ENCODE measurements at places on chromosomes 1 and 21. TPM values are rescaled to one million over a fixed set of nuclear protein-coding genes. Genes with fewer than 3 reads are reported as not detected.
A peak's percentile ranks its signal among the peaks of the same experiment; 100 is the strongest.

Gene HEYL
- total RNA-seq = not detected

Gene MAP3K21
- total RNA-seq = 8.5 TPM

Gene C1orf185
- total RNA-seq = not detected

Gene ZBTB40
- total RNA-seq = 13.6 TPM

DNA sequence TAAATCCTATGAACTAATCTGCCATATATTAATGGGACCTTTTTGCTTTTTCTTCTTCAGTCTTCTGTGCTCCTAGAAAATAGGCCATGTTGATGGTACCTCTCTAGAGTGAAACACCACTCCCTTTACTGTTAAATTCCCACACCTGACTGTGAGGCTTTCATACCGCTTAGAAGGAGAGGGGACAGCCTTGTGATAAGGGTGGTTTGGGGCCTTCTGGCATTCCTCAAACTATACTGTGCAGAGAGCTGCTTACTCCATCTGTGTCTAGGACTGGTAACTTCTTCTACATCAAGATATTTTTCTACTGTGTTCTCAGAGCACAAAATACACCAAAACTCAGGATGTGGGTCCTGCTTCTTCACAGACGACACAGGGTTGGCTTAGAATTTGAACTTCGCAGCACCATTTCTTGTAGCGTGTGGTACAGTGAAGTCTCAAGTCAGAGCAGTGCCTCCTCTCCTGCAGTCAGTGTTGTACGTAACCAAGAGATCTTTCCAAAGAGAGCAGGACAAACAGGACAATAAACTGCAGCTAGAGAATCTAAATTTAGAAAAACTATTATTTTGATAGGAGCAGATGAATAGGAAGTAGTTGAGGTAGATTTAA lies 43.8 kb downstream of the MACO1 start:
- no peak for DNase-seq

DNA sequence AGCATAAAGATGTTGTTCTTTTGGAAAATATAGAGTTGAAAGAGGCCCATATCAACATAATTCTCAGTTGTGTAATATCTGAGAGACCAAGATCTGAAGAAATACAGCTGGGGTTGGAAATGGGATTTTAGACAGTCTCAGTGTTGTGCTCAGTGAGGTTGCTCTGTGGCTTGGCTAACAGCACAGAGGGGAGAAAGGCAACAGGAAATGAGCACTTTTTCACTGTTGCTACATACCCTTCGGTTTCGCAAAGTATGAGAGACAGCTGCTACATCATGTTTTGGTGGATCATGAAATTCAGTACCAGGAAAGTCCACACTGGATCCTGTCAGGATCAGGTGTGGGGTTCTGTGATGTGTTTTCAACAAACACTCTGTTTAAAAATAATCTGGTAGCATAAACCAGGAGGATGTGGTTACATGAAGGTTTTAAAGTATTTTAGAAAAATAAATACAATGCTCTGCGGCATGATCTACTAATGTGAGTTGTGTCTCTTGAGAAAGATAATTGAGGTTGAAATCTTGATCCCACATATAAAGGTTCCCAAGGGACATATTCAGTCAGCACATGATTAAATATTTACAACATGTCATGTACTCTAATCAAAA lies 7.0 kb upstream of the GPR88 start:
- DNase-seq = peak; percentile 23

- no peak for DNase-seq
Measured at GRCh38 chr1:58813801-58814200, 30.0 kb upstream of the JUN start.

DNA sequence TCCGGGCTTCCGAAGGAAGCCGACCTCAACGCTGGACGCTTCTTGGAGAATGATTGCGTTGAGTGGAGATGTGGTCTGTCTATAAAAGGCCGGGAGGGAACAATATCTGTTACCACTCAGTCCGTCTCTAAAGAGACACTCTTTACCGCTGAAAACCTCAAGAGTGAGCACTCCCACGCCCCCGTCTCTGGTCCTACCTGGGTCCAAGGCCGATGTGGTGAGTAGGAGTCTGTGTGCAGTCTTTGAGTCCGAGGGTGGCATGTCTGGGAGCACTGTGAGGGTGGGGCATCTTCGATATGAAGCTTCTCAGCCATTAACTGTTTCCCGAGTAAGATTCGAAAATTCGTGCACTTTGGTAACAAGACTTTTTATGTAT lies 576 bp downstream of the ZFP69 start:
- peak; percentile 23 for DNase-seq

GRCh38 chr1:56268519-56269140 lies 310.7 kb downstream of the PLPP3 start:
- DNase-seq = no peak

DNA sequence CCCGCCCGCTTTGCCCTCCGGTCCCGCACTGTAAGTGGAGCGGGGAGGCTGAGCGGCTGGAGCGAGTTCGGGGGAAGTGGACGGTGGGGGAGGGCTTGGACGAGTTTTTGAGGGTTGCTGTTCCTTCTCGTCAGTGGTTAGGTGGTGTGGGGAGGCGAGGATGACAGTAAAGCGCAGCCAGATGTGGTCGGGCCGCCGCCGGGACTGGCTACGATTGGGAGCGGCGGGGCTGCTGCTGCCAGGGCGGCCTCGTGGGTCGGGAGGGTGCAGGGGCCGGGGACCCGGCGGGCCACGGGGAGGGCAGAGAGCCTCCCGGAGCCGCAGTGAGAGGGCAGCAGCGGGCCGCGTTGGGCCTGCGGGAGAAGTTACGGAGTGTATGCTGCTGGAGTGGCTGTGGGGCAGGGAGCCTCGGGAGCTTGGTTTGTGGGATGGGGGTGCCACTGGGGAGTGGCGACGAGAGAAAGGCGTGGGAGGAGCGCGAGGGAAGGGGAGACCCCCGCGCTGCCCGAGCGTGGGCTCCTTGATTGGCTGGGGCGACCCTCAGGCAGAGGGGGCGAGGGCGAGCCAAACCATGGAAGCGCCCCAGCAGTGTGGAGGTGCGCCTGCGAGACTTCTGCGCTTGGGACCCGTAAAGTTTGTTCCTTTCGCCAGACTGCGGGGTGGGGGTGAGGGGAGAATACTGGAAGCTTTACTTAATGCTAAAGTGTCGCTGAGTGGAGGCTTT lies 2.1 kb downstream of the ADGRL2 start:
- DNase-seq = peak; percentile 61

DNA sequence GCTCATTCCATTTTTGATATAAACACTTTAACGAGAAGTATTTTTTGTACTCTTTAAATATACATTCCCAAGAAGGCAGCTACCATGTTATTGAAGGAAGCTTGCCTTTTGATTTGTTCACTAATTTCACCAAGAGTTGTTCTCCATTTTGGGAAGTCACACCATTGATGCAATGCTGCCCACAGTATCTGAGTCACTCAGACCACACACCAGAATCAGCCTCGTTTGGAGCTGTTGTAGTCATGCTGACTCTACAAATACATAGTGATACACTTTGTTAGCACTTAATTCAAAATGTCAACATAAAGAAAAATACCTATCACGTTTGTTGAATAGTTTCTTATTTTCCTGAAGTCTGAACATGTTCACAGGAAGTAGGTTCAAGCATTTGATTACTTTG lies 78.7 kb downstream of the PAPPA2 start:
- peak; percentile 35 for DNase-seq

DNA sequence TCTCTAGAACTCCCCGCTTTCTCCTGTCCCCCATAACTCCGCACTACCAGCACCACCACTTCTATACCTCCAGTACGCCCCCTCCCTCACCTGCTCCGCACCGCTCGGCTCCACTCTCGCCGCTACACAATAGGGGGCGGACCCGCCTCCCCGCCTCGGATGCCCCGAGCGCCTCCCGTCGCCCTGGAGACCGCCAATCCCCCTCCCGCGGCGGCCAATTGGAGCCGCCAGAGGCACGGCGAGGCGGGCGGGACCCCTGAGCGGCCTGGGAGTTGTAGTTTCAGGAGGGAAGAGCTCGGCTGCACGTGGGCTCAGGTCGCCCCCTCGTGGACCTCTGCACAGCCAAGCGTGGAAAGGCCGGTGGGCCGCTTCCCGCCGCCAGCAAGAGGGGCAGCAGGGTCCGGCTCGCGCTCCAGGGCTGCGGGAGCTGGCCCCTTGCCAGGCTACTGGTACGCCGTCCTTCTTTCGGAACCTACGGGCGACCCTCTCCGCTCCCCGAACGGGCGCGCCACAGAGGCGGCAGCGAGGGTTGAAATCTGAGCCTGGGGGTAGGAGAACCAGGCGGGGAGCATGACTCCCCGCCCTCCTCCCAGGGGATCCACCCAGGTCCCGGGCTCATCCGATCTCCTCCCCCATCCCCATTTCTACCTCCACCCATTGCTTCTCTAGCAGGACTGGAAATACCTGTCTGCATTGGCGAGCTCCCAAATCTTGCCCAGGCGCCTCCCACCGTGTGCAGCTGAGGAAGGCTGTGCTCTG lies at the start of gene IGSF9:
Gene IGSF9, minus strand, starts transcription at position 131 of the 759 bp plus-strand sequence. CDS start 2,159 bp downstream, outside the sequence.
- DNase-seq = peak; percentile 93

DNA sequence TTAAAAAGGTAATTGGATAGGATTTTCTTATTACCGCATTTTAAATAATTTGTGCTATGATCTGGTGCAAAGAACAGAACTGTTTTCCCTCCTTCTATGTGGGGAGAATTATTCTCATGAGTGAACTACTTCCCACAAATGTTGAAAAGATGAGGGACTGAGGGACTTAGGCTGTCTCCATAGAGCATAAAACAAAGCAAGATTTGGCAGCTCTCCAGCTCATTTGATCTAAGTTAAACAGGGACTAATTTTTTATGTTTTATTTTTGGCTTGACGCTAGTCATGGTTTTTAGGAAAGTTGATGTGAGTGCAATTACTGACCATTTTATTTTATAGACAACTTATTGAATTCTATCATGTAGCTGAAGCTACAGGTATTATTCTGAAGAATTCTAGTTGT lies 362.3 kb downstream of the HLX start:
- no peak for DNase-seq

GRCh38 chr1:161910604-161911003 lies 113.1 kb downstream of the OLFML2B start:
- no peak for DNase-seq

DNA sequence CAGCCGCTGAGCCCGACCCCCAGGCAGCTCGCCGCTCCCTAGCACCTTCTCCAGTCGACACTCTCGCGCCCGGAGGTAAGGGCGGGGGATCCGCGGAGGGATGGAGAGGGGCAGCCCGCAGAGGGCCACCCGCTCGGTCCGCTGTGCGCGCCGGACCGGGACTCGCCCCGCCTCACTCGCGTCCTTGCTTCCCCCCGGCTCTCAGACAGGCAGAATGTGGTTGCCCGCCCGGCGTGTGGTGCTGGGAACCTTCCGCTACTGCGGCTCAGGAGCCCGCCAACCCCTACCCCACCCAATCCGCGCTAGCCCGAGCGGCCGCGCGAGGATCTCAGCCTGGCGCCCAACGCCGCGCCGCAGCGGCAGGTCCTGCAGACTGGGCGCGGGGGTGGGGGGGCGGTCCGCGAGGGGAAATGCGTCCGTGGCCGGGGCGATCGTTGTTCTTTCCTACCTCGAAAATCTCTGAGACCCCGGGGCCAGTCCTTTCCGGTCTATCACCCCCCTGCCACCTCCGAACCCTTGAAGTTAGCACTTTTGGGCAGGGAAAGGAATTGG lies 404 bp downstream of the LRRC8C start:
- peak; percentile 58 for DNase-seq

Data from mammary epithelial cell (primary cell).